Activated CD8-positive, alpha-beta memory T cell treated with anti-CD3 and anti-CD28 coated beads, Interleukin-2, amount 10 ng/mL, durations not matched to agents 7 days and 5 days (primary cell): ENCODE measurements at places on chromosomes 1 and 21. TPM values are rescaled to one million over a fixed set of nuclear protein-coding genes. Genes with fewer than 3 reads are reported as not detected.

- H3K4me1 ChIP-seq = peaks cover 15% of the 10 kb centered on the region
- no peak for DNase-seq
- H3K4me3 ChIP-seq = no peak overlapping the region
- H3K27me3 ChIP-seq = peaks cover 6% of the 10 kb centered on the region
Observed at GRCh38 chr1:212623603-212624002, 15.0 kb downstream of the ATF3 start.

Gene TNFRSF4
- 8.1 TPM for total RNA-seq

GRCh38 chr1:30881319-30882181 lies 27.0 kb downstream of the SDC3 start:
- H3K4me3 ChIP-seq = no peak overlapping the region
- DNase-seq = no peak
- no peaks in the 10 kb centered on the region for H3K36me3 ChIP-seq

- no peak overlapping the region for H3K4me3 ChIP-seq
- peaks cover 1% of the 10 kb centered on the region for H3K36me3 ChIP-seq
- H3K27ac ChIP-seq = no peak overlapping the region
- no peaks in the 10 kb centered on the region for H3K27me3 ChIP-seq
- peaks cover 17% of the 10 kb centered on the region for H3K4me1 ChIP-seq
Observed at GRCh38 chr1:27103498-27103897, 51.4 kb downstream of the SLC9A1 start.

- H3K4me3 ChIP-seq = peak overlapping the region; percentile 69
- H3K27ac ChIP-seq = peak overlapping the region; percentile 46
- peaks cover 22% of the 10 kb centered on the region for H3K4me1 ChIP-seq
Observed at GRCh38 chr1:227728892-227729143, 6.3 kb downstream of the JMJD4 start.

- DNase-seq = no peak
- H3K4me1 ChIP-seq = peaks cover 9% of the 10 kb centered on the region
- H3K4me3 ChIP-seq = no peak overlapping the region
- no peaks in the 10 kb centered on the region for H3K36me3 ChIP-seq
- H3K27me3 ChIP-seq = peaks cover 11% of the 10 kb centered on the region
Observed at GRCh38 chr1:209616366-209617046, 33.0 kb downstream of the CAMK1G start.

DNA sequence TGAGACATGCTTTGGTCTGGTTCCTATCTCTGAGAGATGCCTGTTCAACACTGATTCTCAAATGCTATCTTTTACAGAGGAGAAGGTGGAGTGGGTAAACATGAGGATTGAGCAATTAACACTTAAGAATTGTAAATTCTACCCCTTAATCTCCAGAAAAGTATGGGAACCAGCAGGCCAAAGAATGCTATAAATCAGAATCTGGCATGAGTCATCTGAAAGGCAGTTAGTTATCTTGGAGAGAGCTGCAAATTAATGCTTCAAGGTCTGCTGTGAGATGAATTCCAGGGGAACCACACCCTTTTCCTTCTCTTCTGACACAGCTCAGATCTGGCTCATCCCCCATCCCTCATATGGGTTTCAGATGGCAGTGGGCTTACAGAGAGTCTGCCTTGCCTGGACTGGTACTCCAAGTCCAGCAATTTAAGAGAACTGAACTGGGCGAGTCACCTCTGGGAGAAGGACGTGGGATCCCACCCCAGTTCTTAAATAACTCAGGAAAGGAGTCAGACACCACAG lies 5.2 kb downstream of the S100A10 start:
- H3K36me3 ChIP-seq = peaks cover 67% of the 10 kb centered on the region
- H3K27me3 ChIP-seq = no peaks in the 10 kb centered on the region
- H3K4me1 ChIP-seq = peaks cover 87% of the 10 kb centered on the region
- no peak for DNase-seq
- no peak overlapping the region for H3K27ac ChIP-seq

DNA sequence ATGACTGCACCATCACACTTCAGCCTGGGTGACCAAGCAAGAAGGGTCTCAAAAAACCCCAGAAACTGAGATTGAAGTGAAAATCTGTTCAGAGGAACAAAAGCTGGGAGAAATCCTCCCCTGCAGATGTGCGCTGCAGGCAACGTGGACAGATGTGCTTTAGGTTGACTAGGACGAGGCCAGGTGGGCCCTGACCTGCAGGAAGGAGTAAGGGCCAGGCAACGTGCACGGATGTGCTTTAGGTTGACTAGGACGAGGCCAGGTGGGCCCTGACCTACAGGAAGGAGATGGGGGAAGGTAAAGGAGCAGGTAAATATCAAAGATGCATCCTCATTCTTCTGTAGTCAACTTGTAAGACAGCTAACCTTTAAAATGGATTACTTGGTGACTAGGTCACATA lies 2.5 kb upstream of the KRTAP12-1 start:
- no peak for DNase-seq
- peaks cover 15% of the 10 kb centered on the region for H3K4me1 ChIP-seq
- H3K4me3 ChIP-seq = no peak overlapping the region
- no peak overlapping the region for H3K27ac ChIP-seq
- no peaks in the 10 kb centered on the region for H3K36me3 ChIP-seq

DNA sequence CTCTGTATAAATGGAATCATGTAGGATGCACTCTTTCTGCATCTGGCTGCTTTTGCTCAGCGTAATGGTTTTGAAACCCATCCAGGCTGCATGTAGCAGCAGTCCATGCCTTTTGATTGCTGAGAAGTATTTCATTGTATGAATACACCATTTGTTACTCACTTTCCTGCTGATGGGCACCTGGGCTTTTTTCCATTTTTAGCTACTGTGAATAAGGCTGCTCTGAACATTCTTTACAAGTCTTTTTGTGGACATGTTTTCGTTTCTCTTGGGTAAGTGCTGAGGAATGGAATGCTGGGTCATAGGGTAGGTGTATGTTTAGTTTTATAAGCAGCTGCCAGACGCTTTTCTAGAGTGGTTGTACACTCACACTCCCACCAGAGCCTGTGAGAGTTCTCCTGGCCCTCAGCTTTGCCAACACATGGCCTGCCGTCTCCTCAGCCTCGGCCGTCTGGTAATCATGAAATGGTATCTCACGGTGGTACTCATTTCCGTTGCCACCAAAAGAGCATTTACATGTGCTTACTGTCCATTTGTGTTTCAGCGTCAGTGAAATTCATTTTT lies 22.7 kb downstream of the SLX9 start:
- H3K27ac ChIP-seq = no peak overlapping the region
- DNase-seq = no peak
- no peaks in the 10 kb centered on the region for H3K27me3 ChIP-seq
- H3K4me3 ChIP-seq = no peak overlapping the region

Gene ANKRD35
- total RNA-seq = 1.4 TPM

DNA sequence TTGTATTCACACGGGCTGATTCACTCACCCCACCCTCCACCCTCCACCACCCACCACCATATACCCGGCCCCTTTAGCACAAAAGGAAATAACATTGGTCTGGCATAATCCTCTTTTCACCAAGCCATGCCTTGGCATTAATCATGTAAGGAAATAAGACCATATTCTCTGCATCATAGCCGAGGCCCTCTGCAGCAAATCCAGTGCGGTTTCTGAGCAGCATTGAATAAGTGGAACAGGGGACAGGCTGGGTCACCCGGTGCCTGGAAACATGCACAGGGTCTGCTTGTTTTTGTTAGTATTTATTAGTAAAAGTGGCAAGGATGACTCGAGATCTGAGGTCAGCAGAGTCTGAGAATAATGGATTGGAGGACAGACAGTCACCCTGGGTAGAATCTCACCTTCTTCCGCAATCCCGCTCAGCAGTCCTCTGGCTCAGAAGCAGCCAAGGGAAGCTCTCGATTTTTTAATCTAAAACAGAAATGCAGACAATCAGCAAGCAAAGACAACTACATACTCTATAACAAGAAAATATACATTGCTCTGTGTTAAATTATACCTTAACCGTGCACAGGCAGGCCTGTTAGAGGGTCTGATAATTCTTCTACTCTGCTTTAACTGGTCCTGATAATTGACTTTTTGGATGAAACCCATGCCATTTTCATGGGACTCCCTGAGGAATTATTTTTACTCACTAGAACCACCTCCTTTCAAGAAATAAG lies 52.4 kb upstream of the CDC42BPA start:
- no peak overlapping the region for H3K4me3 ChIP-seq
- H3K4me1 ChIP-seq = no peaks in the 10 kb centered on the region
- no peak overlapping the region for H3K27ac ChIP-seq
- H3K36me3 ChIP-seq = no peaks in the 10 kb centered on the region
- no peak for DNase-seq
- peaks cover 15% of the 10 kb centered on the region for H3K27me3 ChIP-seq

- peaks cover 51% of the 10 kb centered on the region for H3K4me1 ChIP-seq
- DNase-seq = no peak
- no peaks in the 10 kb centered on the region for H3K27me3 ChIP-seq
- H3K4me3 ChIP-seq = no peak overlapping the region
- no peak overlapping the region for H3K27ac ChIP-seq
Observed at GRCh38 chr1:212613440-212614335, 5.1 kb downstream of the ATF3 start.

GRCh38 chr1:173478094-173478674 lies 1.0 kb downstream of the PRDX6 start:
- peaks cover 61% of the 10 kb centered on the region for H3K4me1 ChIP-seq
- H3K4me3 ChIP-seq = peak overlapping the region; percentile 87
- no peaks in the 10 kb centered on the region for H3K27me3 ChIP-seq
- no peak for DNase-seq

- DNase-seq = peak; percentile 68
- peaks cover 19% of the 10 kb centered on the region for H3K36me3 ChIP-seq
- H3K4me1 ChIP-seq = peaks cover 27% of the 10 kb centered on the region
Observed at GRCh38 chr1:176206006-176206960, 803 bp downstream of the COP1 start.

- H3K4me3 ChIP-seq = no peak overlapping the region
- DNase-seq = no peak
- H3K4me1 ChIP-seq = peaks cover 1% of the 10 kb centered on the region
- no peaks in the 10 kb centered on the region for H3K36me3 ChIP-seq
Observed at GRCh38 chr1:38291906-38292521, 245.4 kb upstream of the POU3F1 start.

Gene PTPRC
- 674 TPM for total RNA-seq

DNA sequence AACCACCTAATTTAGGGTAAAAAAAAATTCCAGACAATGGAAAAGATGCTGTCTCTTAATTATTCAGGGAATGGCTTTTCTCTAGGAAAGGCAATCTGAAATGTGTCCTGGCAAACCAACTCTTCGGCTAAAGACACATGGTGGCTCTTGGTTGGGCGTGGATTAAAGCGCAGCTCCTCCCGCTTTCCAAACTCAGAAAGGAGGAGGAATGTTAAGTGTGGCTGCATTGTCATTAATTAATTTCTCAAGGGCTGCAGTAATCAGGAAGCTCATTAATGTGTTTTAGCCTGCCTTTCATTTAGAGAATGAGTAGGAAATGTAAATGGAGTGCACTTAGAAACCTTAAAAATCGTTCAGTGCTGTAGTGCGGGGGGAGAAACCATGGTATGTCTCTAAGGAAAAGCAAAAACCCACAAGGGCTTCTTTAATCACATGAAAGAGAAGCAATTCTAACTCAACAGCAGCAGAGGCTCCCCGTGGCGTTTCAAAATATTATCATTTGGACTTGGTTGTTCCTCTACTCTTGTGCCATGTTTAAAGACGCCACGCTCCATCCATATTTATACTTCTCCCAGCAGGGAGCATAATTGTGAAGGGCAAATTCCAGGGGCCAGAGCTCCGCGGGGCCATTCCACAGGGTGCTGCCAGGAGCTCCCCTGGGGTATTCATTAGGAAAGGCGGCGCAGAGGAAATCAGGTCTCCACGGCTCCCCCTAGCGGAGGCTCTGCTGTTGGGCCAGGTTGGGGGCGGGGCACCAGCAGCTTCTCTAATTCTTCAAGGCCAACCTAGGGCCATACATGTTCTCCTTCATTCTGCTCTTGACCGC lies 91.9 kb upstream of the SSX2IP start:
- DNase-seq = peak; percentile 85
- peak overlapping the region; percentile 34 for H3K27ac ChIP-seq
- no peaks in the 10 kb centered on the region for H3K36me3 ChIP-seq
- H3K4me3 ChIP-seq = peak overlapping the region; percentile 51
- H3K4me1 ChIP-seq = peaks cover 19% of the 10 kb centered on the region

Gene SRM
- total RNA-seq = 136 TPM

DNA sequence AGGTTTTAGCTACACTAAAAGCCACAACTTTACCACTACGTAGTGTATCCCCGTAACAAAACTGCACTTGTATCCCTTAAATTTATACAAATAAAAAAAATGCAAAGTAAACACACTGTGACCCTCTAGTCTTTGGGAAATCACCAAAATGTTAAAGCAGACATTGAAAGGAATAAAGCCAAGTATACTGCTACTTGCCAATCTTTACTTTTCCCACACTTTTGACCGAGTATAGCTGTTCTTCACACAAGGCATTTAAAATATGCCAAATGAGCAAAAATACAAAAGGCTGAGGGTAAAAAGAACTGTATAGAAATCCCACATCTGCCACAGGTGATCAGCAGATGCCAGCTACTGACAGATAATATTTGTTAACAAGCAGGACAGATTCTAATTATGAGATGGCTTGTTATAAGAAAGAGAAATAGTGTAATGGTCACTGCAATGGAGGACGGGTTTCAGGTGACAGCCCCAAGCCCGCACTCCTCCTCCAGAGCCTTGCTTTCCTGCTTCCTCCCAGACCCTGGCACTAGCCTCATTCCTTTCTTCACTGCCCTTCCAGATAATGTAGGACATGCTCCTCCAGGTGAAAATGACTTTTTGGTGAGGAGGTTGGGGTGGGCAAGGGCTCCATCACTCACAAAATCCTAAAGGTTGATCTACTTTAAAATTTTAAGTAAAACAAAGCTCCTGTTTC lies 18.1 kb downstream of the KCNT2 start:
- no peak overlapping the region for H3K27ac ChIP-seq
- H3K27me3 ChIP-seq = no peaks in the 10 kb centered on the region
- no peaks in the 10 kb centered on the region for H3K36me3 ChIP-seq
- no peak for DNase-seq
- H3K4me1 ChIP-seq = no peaks in the 10 kb centered on the region

- DNase-seq = peak; percentile 22
- H3K4me3 ChIP-seq = no peak overlapping the region
- H3K4me1 ChIP-seq = peaks cover 8% of the 10 kb centered on the region
- no peaks in the 10 kb centered on the region for H3K36me3 ChIP-seq
- no peak overlapping the region for H3K27ac ChIP-seq
Observed at GRCh38 chr1:236024641-236025040, 40.2 kb downstream of the NID1 start.

Gene IL10
- total RNA-seq = not detected

- H3K4me1 ChIP-seq = peaks cover 7% of the 10 kb centered on the region
- peak overlapping the region; percentile 26 for H3K4me3 ChIP-seq
- peak; percentile 77 for DNase-seq
- no peak overlapping the region for H3K27ac ChIP-seq
Observed at GRCh38 chr1:6962996-6963911, 178.0 kb downstream of the CAMTA1 start.

Gene RAD54L
- total RNA-seq = 85.3 TPM

Gene RAB25
- not detected for total RNA-seq

- no peaks in the 10 kb centered on the region for H3K36me3 ChIP-seq
- peaks cover 3% of the 10 kb centered on the region for H3K4me1 ChIP-seq
- H3K27ac ChIP-seq = no peak overlapping the region
- no peak overlapping the region for H3K4me3 ChIP-seq
- no peak for DNase-seq
- peaks cover 30% of the 10 kb centered on the region for H3K27me3 ChIP-seq
Observed at GRCh38 chr1:94411237-94411636, 7.0 kb upstream of the ABCD3 start.

GRCh38 chr1:85661767-85662166 lies 46.5 kb downstream of the ZNHIT6 start:
- H3K27me3 ChIP-seq = no peaks in the 10 kb centered on the region
- no peak overlapping the region for H3K27ac ChIP-seq
- H3K4me1 ChIP-seq = no peaks in the 10 kb centered on the region
- no peak overlapping the region for H3K4me3 ChIP-seq
- no peak for DNase-seq
